ENCODE measurements at places on chromosomes 13 and 19.

DNA sequence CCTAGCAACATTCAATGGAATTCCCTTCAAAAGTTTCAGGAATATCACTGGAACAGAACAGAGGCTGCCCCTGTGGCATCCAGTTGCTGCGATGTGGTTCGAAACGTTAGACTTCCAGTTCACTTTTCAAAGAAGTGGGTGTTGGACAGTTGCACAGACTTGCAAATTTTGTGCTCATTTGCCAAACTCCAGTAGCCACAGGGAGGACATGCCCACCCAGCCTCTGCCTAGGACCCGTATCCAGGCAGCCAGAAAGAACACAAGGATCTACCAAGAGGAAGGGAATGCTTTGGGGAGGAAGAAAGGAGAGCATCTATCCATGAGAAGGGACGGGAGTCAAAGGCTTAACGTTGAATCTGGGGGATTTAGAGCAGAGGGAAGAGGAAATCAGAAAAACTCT, at the start of gene METTL21C:
Gene METTL21C (minus strand): TSS at position 108 of the 400 bp plus-strand sequence. CDS start 546 bp downstream, outside the sequence.
- DNase-seq = no peak

- DNase-seq = no peak
These were observed at the start of gene S1PR4 for GRCh38 chr19:3178377-3178972. Gene S1PR4, plus strand, starts transcription at chr19:3178769. Its CDS starts 24 bp downstream, at chr19:3178793.

GRCh38 chr13:51343475-51343874, 4.0 kb downstream of the SERPINE3 start:
- DNase-seq = no peak

DNA sequence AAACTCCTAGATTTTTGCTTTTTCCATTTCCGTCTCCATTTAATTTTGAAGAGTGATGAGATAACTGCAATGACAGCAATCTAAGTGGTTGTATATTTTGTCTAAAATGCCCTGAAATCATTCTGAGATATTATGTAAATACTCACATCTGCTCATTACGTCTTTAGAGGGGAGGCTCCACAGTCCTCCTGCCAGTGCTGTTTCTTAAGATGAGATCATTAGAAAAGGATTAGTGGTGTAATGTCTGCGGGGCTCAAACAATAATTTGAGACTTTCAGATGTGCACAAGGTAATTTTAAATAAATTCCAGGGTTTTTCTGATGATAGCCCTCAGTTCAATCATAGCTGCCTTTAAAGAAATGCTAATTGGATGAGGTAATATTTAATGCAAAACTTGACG, 437.9 kb downstream of the FOXO1 start:
- no peak for DNase-seq

GRCh38 chr13:50587115-50587514, 256.4 kb downstream of the DLEU7 start:
- peak; percentile 17 for DNase-seq

DNA sequence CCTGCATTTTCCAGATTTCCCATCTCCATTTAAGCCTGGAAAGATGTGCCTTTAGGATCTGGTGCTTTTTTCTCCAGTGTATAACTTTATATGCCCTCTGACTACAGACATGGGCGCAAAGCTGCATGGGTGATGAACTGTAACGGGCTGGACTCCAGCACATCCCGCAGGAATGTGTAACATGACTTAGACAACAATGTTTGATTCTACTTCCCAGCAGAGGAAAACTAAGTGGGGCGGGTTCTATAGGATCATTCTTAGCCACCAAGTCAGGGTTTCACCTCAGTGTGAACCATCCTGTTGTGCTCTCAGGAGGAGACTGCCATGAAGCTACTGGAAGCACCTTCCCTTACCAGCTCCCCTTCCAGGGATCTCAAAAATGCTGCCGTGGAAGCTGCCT, 93.2 kb upstream of the SERP2 start:
- no peak for DNase-seq

GRCh38 chr19:47490847-47491246, 6.8 kb upstream of the KPTN start:
- no peak for DNase-seq

DNA sequence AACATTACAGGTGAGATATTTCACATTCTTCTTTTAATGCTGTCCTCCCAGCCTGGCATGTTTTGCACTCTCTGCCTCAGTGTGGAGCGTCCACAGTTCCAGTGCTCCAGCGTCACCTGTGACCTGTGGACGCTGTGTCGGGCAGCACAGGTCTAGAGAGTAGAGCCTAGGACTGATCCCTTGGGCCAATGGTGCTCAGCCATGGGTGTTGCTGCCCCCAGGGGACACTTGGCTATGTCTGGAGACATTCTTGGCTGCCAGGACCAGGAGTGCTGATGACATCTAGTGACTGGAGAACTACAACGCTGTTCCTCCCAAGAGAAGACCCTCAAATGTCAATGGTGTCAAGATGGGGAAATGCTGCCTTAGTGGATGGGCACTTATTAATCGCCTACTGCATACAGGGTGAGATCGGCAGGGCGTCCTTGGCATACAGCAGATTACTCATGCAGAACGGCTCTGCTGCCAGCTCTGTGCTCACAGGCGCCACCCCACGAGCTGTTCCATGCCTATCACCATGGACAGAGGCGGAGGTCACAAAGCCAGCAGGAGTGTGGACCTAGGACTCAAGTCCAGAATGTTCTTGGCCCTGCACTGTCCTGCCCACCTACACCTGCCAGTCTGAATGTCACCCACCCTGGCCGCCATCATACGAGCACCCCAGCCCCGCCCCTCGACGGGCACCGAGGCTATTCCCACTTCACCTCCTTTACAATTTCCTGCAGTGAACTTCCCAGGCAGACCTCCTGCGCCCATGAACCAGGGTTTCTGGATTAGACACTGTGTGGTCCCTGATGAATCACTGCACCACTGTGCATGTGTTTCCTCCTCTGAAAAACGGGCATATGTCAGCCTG, 13.9 kb upstream of the MADCAM1 start:
- DNase-seq = no peak

GRCh38 chr13:96629331-96629730, 364.9 kb downstream of the OXGR1 start:
- no peak for DNase-seq

GRCh38 chr19:14096272-14096992, 5.9 kb upstream of the SAMD1 start:
- DNase-seq = no peak

- DNase-seq = no peak
These were observed at the start of gene PHLDB3 for GRCh38 chr19:43504426-43505185. Gene PHLDB3, minus strand, starts transcription at chr19:43504746. Its CDS starts 628 bp downstream, at chr19:43504118.

- DNase-seq = peak; percentile 37
These were observed 661 bp upstream of the MIR17HG start for GRCh38 chr13:91346850-91347201.

- peak; percentile 24 for DNase-seq
These were observed 39.1 kb upstream of the RNF113B start for GRCh38 chr13:98216135-98216565.

DNA sequence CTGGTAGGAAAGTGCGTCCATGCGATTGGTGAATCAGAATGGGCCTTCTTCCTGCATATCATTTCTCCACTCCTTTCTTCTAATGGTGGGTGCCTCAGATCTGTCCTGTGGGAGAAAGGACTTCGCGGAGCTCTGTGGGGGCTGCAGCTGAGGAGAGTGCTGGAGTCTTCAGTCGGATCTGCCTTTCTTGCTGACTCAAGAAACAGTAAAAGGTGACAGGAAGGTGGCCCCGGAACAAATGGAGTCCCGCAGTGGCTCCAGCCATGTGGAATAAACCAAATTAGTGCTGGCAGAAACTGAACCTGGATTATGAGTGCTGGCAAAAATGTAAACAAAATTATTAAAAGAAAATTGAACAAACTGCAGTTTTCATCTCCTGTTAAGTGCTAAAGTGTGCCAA, 15.1 kb upstream of the GAS6 start:
- DNase-seq = no peak

DNA sequence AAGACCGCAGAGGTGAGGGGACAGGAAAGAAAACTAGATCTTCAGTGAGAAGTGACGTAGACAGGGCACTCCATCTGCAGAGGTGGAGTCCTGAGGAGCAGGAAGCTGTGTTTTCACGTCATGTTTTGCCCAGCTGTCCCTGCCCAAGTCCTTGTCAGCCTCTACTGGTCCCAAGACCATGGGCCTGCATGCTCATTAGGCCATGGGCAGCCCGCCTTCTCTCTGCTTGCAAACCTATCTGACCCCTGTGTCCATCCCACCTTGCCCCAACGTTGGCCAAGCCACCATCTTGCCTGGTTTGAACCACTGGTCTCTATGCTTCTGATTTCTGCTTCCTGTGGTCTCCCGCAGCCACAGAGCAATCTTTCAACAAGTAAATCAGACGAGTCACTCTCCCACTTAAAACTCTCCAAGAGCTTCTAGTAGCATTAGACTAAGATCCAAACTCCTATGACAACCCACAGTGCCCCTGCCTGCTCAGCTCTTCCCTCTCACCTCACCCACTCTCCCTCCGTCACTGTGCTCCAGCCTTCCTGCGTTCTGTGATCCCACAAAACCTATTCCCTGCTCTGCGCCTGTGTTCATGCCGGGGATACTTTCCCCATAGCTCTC, 18.6 kb upstream of the CCNE1 start:
- no peak for DNase-seq

DNA sequence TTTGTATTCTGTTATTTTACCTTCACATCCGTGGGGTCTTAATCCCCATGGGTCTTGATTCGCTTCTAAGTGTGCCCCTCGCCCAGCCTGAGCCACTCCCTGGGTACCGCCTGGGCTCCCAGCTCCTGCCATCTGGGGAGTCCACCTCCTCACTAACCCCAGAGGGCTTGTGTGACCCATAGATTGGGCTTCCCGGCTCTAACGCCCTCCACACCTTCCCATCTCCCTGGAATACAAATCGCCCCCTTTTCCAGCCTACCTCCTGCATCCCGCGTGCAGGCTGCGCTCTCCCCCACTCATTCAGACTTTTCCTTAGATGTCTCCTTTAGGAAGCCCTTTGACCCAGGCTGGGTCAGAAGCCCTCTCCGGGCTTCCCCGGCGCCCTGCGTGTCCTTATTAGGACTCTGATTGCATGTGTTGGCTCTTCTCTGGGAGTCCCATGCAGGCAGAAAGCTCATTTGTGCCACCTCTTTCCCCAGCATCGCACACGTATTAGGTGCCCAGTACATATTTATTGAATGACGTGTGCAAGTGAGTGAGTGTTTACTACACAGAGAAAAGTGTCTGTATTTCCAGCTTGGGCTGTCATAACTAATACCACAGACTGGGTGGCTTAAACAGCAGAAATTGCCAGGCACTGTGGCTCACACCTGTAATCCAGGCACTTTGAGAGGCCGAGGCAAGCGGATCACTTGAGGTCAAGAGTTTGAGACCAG, 757 bp downstream of the CCDC124 start:
- DNase-seq = no peak

- DNase-seq = peak; percentile 54
These were observed 26.2 kb downstream of the RAP2A start for GRCh38 chr13:97460004-97460775.

DNA sequence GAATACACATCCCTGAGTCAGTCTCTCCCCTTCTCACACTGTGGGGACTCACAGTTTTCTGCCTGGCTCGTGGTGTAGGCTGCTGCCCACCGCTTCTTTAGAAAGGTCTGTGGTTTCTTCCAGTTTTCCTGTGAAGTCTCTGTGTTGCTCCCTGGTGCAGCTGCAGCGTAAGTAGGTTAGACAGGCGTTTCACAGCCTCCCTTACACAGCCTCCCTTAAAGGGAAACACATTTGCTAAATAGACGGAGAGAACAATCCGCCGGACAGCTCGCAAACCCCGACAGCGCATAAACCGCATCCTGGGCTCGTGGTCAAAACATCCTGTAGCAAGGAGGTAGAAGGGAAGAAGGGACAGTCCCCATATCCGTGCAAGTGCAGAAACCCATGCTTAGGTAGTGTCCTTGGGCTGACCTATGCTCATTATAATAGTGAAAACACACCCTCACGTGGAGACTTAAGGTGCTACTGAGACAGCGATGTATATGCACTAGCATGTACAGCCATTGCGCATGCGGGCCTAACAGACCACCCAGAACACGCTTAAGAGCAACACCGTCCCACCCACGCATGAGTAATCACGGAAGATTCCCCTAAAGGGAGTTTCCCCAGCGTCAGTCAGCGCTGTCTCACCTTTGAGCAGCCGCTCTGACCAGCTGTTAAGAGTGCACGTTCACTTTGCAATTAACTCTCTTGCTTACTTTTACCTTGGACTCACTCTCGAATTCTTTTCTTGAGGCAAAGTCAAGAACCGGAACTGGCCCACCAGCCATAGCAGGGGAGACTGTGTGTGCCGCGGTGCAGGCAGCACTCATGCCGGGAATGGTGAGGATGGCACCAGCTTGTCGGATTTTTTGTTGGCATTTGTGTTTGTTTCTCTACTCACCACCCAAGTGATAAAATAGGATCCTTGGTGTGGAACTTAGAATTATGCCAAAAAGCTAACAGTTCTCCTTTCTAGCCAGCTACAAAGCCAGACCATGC, 16.6 kb downstream of the SIGLEC8 start:
- DNase-seq = no peak

GRCh38 chr13:19158006-19158405, 23.6 kb downstream of the TUBA3C start:
- DNase-seq = no peak

GRCh38 chr13:24854311-24854710, 90.3 kb downstream of the RNF17 start:
- DNase-seq = no peak

- no peak for DNase-seq
These were observed 27.3 kb downstream of the TMEM255B start for GRCh38 chr13:113786262-113786841.

- DNase-seq = no peak
These were observed 165.2 kb downstream of the SHISA2 start for GRCh38 chr13:25886438-25887214.

DNA sequence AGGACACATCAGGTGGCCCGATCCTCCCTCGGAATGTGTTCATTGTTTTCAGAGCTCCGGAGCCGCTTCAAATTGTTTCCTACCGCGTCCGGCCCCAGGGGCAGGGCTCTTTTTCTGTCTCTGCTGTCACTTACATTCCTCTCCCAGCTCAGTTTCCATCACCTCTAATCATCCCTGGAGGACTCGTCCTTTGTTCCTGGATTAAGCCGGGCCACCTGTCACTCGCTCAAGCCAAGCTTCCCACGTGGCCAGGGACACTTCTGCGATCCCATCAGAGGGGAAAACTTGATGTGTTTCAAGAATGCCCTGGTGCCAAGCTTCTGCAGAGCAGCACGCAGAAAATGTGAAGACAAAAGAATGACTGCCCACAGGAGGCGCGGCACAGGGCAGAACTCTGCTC, 13.5 kb downstream of the IL17D start:
- DNase-seq = no peak

DNA sequence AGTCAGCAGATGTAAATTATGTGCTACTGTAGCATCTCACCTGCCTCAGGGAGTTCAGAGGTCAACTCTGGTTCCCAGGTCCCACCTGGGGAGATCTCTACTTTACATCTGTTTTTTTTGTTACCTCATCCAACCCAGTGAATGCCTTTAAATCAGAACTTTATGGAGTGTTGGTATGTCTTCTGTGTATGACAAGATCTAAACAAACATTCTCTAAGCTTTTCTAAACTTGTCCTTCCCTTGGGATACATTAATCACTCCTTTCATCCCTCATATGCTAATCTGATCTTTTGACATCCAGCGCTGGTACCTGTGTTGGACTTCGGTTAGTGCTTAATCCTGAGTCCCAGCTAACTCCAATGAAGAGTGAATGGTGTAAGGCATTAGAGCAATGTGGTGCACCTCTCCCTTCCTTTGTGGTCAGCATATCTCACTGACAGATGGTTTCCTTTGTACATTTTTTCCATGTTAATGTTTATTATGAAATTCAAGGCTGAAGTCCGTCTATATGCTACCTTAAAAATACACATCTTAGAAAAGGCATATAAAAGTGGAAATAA, 213.4 kb downstream of the ABCC4 start:
- no peak for DNase-seq

Data from pons (tissue), 1 donor.